ELR (cell line): ENCODE measurements at places on chromosomes 12 and 14.
A peak's percentile ranks its signal among the peaks of the same experiment; 100 is the strongest.

DNA sequence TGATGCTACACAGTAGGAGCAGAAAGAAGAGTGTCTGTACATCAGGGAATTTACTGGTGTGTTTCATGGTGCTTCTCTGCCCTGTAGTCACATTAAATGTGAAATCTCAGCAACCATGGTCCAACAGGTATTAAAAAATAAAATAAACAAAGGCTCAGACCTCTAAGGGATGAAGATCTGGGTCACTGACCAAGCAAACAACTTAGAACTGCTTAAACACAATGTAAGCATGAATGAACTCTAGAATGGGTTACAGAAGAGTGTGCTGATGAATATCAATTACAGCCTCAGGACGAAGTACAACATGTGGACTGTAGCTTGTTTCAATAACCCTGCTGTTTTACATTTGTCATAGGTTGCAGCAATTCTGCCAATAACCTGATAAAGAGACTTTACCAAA lies 47.4 kb downstream of the SLC35F4 start:
- no peak for DNase-seq

- peak; percentile 41 for DNase-seq
These were observed 19.2 kb downstream of the PPTC7 start for GRCh38 chr12:110563702-110564470.

- DNase-seq, result no peak
These were observed 54.1 kb upstream of the ASPG start for GRCh38 chr14:104031384-104031783.

DNA sequence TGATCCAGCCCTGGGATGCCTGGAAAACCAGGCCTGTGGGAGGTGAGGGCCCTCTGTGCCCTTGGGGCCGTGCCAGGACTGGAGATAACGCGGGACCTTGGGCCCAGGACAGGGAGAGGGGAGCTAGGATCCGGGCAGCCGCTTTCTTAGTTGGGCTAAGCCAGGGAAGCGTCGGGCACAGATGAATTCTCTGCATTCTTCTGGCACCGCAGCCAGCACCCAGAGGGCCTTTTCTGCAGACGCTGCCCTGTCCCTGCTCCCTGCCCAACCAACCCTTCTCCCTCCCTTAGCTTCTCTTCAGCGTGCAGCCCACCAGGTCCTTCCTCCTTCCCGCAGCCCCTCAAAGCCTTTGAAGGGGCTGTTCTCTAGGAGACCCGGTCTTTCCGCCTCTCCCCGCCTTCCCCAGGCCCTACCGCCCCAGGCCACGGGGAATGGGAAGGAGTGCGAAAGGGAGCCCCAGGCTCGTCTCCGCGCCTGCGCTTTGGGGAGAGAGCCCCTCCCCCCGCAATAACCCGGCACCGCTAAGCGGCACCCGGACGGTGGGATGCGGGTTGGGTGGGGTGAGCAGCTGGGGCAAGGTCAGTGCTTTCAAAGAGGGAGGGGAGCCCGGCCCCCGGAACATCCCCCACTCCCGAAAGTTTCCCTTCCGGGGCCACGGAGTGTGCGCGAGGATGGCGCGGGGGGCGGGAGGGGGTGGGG lies 663 bp downstream of the NCKAP5L start:
- DNase-seq, result peak; percentile 78

GRCh38 chr12:1001507-1001906 lies 10.5 kb downstream of the ERC1 start:
- no peak for DNase-seq

DNA sequence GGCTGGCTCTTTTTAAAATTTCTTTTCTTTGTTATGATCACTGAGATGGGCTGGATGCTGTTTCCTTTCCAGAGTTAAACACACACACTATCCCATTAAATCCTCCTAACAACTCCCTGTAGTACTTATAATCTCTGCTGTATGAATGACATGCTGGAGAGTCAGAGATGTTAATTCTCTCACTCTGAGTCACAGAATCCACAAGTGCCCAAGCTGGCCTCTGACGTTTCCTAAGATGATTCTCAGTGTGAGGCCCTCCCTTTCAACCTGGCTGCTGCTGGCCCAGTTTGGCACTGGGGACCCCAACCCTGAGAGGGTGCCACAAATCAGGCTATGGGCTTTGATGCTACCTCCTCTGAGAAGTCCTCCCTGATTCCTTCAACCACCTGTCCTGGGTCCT lies 5.4 kb downstream of the NOS1 start:
- DNase-seq, result peak; percentile 22

DNA sequence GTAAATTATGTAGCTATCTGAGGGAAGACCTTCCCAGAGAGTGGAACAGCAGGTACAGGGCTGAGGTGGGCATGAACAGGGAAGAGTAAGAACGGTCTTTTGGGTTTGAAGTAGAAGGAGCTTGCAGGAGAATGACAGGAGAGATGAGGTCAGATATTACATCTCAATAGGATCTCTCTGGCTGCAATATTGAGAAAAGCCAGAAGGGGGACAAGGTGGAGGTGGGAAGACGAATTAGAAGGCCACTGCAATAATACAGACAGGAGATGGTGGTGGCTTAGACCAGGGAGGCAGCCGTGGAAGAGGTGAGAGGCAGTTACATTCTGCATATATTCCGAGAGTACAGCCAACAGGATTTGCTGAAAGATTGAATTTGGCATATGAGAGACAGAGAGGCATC lies 310.2 kb downstream of the APAF1 start:
- DNase-seq, result peak; percentile 46

GRCh38 chr14:90274808-90275457 lies 18.6 kb downstream of the PSMC1 start:
- peak; percentile 84 for DNase-seq

GRCh38 chr12:21337959-21338744 lies 3.4 kb upstream of the SLCO1A2 start:
- no peak for DNase-seq

DNA sequence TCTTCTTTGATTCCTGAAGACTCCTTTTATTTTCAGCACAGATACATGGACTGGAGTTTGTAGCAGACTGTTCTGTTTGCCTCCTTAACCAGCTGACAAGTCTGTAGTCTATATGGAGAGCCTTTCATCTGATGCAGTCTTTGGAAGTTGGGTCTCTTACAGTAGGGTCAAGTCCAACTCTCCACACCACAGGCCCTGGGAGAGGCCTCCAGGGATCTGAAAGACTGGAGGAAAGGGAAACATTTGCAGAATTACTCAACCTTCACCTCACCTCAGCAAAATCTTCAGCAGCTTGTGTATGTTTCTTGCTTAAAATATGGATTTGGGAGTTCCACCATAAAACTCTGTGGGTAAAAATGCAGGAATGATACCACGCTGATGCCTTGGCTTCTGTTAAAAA lies 188.4 kb downstream of the MSRB3 start:
- DNase-seq, result no peak

DNA sequence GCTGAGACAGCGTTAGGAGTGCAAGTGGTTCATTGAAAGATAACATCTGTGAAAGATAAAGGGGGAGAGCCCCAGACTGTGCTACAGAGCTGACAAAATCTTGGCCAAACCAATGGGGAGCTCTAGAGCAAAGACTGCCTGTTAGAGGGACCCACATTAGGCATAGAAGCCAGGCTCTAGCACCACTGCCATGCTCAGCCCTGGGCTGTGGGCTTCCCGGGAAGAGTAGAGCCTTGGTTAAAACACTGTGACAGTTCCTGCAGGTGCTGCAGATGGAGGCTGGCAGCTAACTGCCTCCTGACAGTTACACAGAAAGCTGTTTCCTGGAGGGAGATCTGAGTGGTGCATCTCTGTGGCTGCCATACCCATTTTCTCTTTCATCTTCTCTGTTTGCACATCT lies 23.0 kb downstream of the TSHR start:
- DNase-seq, result no peak

GRCh38 chr14:68945585-68946488 lies 33.3 kb downstream of the ACTN1 start:
- DNase-seq, result no peak

GRCh38 chr14:57659052-57659451 lies 165.4 kb upstream of the CCDC198 start:
- no peak for DNase-seq

GRCh38 chr14:74531467-74531866 lies 37.9 kb downstream of the ISCA2 start:
- peak; percentile 56 for DNase-seq

DNA sequence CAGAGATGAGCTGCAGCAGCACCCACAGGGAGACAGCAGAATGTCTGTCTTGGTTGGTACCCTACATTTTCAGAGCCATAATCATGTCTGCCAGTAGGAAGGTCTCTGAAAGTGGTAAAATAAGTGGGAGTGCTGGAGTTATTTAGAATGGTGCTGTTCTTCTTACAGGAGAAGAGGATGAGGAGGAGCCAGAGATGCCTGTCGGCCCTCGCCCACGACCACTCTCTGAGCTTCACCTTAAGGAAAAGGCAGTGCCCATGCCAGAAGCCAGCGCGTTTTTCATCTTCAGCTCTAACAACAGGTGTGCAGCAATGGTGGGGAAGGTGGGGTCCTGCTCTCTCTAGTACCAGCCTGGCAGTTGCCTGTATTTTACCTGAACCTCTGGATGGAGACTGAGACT lies 201.7 kb upstream of the FKBP4 start:
- no peak for DNase-seq

GRCh38 chr14:32047791-32048190 lies 29.3 kb upstream of the ARHGAP5 start:
- peak; percentile 19 for DNase-seq

DNA sequence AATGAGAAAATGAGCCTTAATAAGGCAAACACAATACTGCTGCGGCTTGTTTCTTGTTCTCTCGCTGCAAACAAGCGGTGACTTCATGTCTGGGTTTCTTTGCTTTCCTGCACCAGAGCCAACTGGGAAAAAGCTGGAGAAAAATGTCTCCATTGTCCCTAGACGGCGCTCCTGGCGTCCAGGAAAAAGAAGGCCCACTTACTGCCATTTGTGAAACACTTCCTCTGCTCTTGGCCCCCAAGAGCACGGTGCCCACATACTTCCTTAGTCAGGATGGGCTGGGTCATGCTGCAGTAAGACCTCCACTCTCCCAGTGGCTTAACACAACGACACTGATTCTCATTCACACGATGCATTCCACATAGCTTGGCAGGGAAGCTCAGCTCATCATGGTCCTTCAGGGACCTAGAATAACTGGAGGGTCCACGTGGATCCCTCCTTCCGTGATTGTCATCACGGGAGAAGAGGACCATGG lies 86.0 kb upstream of the BCL11B start:
- no peak for DNase-seq

- peak; percentile 67 for DNase-seq
These were observed 162.5 kb downstream of the PPM1H start for GRCh38 chr12:62772416-62772955.

- no peak for DNase-seq
These were observed 49.9 kb upstream of the ZDHHC17 start for GRCh38 chr12:76713986-76714385.

- no peak for DNase-seq
These were observed 501.6 kb downstream of the EGLN3 start for GRCh38 chr14:33449268-33449667.

GRCh38 chr12:111160350-111161241 lies 208.3 kb downstream of the PHETA1 start:
- no peak for DNase-seq

- DNase-seq, result no peak
These were observed 2.3 kb upstream of the ACVRL1 start for GRCh38 chr12:51904951-51905470.

DNA sequence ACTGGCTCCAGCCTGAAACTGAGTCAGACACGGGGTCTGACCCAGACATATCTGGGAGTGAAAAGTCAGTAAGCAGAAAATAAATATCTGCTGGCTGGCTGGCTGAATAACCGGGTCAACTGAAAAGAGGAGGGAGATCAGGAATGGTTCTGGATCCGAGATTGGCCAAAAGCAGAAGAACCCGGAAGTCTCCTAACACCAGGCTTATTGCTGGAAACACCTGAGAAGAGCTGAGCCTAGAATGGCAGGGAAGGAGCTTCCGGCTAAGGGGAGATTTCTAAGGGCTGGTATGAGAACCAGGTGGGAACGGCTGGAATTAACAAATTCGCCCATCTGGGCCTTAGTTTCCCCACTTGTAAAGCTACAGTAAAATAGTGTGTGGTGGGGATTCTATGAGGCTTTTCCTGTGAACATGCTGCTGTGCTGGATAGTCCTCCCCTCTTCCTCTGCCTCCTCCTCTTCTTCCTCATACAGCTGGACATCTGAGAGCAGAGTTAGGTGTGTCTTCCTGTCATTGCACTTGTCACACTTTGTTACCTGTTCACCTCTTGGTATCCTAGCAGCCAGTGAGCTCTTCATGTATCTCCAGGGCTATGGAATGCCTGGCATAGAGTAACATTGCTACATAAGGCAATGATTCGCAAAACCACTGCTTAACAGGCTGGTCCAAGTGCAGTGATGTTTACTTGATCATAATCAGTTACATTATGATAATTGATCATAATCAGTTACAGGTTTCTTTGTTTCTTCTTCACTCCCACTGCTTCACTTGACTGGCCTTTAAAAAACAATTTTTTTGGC lies 2.0 kb upstream of the SHMT2 start:
- DNase-seq, result peak; percentile 31

- DNase-seq, result no peak
These were observed 153.7 kb downstream of the PRKD1 start for GRCh38 chr14:29773990-29774389.

GRCh38 chr14:71363946-71364925 lies 457.0 kb downstream of the PCNX1 start:
- DNase-seq, result peak; percentile 48

- peak; percentile 66 for DNase-seq
These were observed 20.9 kb upstream of the ANO2 start for GRCh38 chr12:5965950-5966383.

GRCh38 chr12:94258593-94258992 lies 110.2 kb downstream of the PLXNC1 start:
- DNase-seq, result no peak

DNA sequence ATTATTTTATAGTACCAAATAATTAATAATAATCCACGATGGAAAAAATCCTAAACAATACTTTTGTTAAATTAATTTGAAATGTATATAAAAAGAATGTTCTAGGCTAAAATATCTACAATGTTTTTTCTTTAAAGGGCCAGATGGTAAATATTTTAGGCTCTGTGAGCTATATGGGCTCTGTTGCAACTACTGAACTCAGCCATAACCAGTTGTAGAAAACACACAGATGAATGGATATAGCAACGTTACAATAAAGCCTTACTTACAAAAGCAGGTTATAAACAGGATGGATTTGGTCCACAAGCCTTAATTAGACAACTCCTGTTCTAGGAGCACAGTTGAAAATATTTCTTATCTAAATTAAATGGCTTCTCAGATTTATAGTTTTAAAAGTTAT lies 245.2 kb downstream of the KCNC2 start:
- DNase-seq, result no peak

DNA sequence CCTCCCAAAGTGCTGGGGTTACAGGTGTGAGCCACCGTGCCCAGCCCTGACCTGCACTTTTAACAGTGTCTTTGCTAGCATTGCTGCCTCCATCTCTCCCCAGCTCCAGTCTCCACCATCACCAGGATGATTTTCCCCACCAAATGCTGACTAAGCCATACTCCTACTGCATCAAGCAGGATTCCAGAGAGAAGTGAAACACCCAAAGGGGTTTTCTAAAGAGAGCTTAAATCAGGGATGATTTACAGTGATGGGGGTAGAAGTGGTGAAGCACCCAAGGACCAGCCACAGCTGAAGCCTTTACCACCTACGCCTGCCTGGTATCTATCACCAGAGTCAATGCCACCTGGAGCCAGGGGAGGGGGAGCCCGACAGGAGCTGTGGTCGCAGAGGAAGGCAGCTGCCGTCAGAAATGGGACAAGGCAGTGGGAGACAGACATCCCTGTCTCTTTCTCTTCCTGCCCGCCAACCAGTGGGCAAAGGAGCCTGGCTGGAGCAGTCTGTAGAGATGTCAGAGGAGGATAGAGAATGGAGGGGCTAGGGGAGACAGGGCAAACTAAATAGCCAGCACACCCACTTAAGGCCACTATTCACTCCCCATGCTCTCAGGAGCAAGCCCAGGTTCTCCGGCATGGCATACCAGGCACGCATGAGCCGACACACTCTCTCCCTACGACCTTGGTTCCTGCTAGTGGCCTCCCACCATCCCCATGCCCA lies 22.4 kb upstream of the CD9 start:
- DNase-seq, result no peak
